ENCODE measurements at places on chromosomes 3 and 15.

- no peak for DNase-seq
Observed at GRCh38 chr15:89504166-89504565, 7.8 kb upstream of the RHCG start.

GRCh38 chr3:110311541-110311940 is 760.1 kb upstream of the NECTIN3 start:
- no peak for DNase-seq

GRCh38 chr3:115913069-115913686 is 289.9 kb downstream of the GAP43 start:
- no peak for DNase-seq

GRCh38 chr3:58192069-58192468 is 18.7 kb downstream of the DNASE1L3 start:
- no peak for DNase-seq

DNA sequence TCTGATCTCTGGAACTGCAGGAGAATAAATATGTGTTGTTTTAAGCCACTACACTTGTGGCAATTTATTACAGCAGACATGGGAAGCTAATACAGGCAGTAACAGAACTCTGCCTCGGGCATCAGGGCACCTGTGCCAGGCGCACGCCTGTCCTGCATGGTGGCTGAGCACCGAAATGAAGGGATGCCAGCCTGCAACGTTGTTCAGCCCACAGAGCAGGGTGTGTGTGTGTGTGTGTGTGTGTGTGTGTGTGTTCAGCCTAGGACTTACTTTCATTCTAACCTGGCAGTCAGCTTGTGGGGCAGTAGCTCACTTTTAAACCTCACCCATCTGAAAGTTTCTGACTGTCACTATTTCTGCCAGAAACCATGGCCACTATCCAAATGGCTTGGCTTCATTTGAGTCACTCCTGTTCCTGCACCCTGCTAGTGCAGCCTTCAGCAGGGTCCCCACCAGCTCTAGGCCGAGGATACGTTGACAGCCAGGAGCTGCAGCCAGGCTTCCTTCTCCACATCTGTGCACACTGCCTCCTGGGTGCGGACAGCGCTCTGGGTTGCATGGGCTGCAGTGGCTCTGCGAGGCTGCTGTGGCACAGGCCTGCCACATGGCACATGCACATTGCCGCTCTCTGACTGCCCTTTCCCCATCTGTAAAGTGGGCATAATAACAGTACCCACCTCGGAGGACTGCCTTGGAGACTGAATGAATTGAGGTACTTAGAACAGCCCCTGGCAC is 4.5 kb downstream of the UROC1 start:
- no peak for DNase-seq

DNA sequence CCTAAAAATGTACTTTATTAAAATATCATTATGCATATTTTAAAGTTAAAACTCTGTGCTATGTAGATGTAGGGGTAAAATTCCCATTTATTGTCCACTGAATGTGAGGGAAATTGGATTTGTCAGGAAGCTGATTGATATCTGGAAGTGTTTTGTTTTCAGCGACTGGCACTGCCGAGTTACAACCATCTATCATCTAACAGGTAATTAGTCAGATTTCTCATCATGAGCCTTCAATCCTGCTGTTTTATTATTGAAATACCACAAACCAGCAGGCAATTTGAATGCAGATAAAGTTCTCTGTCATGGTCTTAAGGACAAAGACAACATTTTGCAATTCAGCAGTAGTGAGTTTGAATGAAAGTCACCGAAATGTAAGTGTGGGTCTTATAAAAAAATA is 40.5 kb downstream of the ZIC1 start:
- no peak for DNase-seq

DNA sequence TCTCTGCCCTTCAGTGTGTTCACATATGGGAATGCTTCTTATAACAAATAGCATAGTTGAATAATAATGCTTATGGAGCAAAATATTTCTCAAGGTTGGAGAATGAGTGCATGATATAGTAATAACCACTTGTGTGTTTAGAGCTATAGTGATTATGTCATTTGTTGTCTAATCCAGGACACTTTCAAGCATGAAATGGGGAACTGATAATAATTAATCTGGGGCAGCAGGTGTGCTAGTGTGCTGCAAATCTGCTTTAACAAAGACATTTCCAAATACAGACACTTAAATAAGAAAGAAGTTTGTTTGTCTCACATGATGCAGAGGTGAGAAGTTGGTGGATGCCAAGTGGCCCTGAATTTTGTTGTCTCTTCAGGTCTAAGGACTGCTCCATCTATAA is 579.3 kb upstream of the GRM7 start:
- no peak for DNase-seq

DNA sequence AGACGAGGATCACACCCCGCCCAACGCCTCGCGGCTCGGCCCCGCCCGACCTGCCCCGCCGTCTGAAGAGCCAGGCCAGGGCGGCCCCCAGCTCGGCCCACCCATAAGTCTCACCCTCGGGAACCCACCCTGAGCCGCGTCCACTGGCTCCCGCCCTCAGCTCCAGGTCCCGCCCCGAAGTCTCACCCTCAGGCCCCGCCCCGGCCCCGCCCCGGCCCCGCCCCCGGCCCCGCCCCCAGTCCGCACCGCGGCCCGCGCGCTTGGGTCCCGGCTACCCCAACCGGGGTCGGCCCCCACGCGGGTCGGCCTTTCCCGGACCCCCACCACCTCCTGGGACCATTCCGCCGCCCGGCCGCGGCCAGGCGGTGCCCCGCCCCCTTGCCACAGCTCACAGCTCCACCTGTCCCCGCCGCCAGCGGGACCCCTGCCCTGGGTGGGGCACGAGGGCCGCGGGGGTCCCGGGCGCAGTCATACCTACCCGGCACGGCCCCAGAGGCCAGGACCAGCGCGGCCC is 489 bp downstream of the CSPG5 start:
- peak; percentile 55 for DNase-seq

- DNase-seq = no peak
Observed at GRCh38 chr3:194339840-194340239, 11.3 kb downstream of the CPN2 start.

DNA sequence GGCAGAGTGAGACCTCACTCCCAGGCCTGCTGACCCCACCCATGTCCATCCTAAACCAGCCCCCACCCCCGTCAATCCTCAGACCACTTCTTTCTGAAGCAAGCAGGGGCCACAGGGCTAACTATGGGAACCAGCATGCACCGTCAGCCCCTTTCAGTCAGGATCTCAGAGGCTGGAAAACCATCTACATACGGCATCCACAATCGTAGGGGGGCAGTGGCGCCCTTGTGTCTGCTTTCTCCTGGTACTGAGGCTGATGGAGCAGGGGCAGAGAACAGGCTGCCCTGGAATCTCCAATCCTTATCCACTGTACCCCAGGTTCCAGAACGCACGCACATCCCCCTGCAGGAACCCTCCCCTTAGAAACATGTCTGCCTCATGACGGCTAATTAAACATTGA is 56.6 kb downstream of the XXYLT1 start:
- DNase-seq = no peak

- DNase-seq = no peak
Observed at GRCh38 chr15:48642795-48643194, 2.7 kb downstream of the FBN1 start.

- DNase-seq = no peak
Observed at GRCh38 chr3:78822726-78823125, 945.1 kb downstream of the ROBO1 start.

Data from ovary (tissue), 10 donors.